ENCODE measurements at places on chromosomes 12 and 14. TPM values are rescaled to one million over a fixed set of nuclear protein-coding genes. Genes with fewer than 3 reads are reported as not detected.

Gene CRIP1
- 1.8 TPM for total RNA-seq

Gene PLCZ1
- not detected for total RNA-seq

Gene SMIM41
- total RNA-seq: not detected

Gene GPRC5A
- 37.8 TPM for total RNA-seq

Gene CD163L1
- not detected for total RNA-seq

Gene PTPRO
- 0.22 TPM for total RNA-seq

Gene LALBA
- not detected for total RNA-seq

Gene PABPN1
- total RNA-seq: 60.3 TPM

Gene KRT78
- not detected for total RNA-seq

GRCh38 chr12:89067421-89068187 lies 284.7 kb downstream of the DUSP6 start:
- peak; percentile 93 for DNase-seq

GRCh38 chr14:68103853-68104252 lies 284.3 kb downstream of the RAD51B start:
- DNase-seq: no peak

GRCh38 chr14:73472185-73473114 lies 14.1 kb upstream of the NUMB start:
- peak; percentile 83 for DNase-seq

DNA sequence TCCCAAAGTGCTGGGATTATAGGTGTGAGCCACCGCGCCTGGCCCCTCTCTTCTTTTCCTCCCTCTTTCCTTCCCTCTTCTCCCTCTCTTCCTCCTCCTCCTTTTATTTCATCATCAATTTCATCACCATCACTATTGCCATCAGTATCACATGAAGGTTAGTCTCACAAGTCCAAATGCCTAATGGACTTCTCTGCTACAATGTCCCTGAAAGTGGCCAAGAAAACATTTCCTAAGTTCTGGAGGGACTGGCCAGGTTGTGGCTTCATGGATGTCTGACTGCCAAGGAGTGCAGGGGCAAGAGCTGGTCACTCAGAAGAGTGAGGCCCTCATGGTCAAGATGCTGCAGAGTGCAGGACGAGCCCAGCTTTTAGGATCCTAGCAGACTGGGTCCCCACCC lies 97.6 kb downstream of the SYNE3 start:
- no peak for DNase-seq

GRCh38 chr14:34930591-34931091 lies 52.2 kb upstream of the SRP54 start:
- DNase-seq: no peak

DNA sequence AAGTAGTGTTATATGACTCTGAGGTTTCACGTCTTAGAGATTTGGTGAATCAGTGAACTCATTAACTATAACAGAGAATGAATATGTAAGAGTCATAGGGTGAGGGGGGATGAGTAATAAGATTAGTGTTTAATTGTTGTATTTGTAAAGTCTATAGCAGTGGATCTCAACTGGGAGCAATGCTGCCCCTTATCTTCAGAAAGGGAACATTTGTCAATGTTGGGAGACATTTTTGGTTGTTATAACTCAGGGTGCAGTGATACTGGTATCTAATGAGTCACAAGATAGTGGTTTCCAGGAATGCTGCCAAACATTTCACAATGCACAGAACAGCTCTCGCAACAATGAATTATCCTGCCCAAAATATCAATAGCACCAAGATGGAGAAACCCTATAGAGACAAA lies 1193.7 kb downstream of the GALC start:
- peak; percentile 32 for DNase-seq

DNA sequence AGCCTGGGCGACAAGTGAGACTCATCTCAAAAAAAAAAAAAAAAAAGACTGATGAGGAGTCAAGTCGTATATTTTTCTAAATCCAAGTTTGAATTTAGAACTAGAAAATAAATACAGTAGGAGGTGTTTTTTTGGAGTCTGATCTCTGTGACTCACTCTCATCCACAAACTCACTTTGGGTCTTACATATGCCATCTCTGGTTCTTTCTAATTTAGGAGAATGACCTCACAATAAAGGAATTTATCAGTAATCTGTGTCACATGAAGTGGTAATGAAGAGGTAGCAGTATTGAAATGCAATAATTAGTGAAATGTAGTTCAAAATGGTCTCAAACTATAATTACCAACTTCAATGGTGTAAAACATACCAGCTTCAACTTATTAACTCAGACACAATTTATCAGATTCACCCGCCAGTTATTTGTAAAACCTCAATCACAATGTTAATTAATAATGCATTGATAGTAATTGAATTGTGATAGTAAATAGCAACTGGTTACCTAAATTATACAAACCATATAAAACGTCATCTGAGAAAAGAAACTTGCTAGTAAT lies 4.4 kb upstream of the CFL2 start:
- peak; percentile 71 for DNase-seq

DNA sequence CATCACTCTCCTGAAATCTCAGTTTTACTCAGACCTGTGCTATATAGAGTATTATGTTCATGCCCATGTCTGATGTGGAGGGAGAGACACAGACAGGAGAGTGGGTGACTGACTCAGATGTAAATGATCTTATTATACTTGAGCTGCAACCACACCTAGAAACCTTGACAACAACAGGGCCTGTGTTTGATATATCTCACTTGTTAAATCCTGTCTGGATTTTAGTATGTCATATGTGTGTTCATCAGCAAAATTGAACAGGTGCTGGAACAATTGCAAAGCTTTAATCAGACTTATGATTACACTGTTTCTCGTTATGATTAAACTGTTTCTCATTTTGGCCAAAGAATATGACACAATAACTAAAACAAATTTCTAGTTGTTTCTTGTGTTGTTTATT lies 37.7 kb downstream of the DIP2B start:
- DNase-seq: peak; percentile 80

GRCh38 chr14:95452176-95452892 lies 64.1 kb downstream of the SYNE3 start:
- peak; percentile 46 for DNase-seq

GRCh38 chr12:92470608-92471021 lies 232.2 kb upstream of the PLEKHG7 start:
- no peak for DNase-seq

- no peak for DNase-seq
Measured at GRCh38 chr14:103923863-103924262, 4.4 kb upstream of the TDRD9 start.

DNA sequence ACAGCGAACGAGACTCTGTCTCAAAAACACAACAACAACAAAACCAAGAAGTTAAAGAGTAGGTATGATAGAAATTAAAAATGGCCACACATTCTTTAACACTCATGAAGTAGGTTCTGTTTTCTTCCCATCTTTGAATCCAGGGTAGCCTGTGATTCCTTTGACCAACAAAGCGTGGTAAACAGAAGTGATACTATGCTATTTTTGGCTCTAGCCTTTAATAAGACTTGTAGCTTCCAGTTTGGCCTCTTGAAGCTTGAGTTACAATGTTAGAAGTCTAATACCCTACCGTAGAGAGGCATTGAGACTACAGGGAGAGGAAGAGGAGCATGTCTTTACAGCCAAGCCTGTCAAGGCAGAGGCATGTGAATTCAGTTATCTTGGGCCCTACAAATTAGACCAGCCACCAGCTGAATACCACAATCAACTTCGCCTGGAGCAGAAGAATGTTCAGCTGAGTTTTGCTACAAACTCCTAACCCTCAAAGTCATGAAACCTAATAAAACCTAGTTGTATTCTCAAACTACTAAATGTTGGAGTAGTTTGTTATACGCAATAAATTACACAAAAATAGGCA lies 4.9 kb upstream of the NEMF start:
- DNase-seq: no peak

- DNase-seq: no peak
Measured at GRCh38 chr12:108505129-108505528, 9.9 kb upstream of the FICD start.

- no peak for DNase-seq
Measured at GRCh38 chr12:101671157-101671791, 26.2 kb upstream of the CHPT1 start.

DNA sequence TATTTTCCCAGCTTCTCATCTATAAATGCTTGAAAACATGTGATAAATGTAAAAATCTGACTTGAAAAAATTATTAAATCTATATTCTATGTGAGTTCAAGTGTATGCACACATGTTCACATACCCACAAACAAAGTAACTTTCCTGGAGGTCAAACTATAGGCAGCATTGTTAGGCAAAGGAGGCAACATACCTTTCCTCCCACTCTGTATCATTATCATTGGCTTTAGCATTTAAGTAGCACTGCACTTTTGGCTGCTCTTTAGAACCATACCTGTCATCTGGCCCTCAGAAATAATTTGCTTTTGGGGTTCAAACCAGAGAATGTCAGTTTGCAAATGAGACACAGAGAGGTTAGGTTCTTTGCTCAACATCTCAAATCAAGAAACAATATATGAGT lies 102.4 kb upstream of the CCDC196 start:
- no peak for DNase-seq
